ENCODE measurements at places on chromosomes 6 and 20.

DNA sequence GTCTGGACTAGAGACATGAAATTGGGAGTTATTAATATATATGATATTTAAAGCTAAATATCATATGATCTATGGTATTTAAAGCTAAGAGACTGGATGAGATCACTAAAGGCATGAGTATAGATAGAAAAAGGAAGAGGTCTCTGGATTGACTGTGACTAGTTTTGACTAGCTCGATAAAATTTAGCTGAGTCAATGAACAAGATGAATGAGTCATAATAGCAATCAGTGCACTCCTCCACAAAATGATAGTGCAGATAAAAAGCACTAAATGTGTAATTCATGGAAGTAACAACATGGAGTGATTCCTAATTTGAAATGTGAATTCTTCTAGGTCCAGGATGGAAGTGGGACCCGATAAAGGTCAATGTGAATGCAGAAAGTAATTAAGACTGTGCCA lies 127.4 kb downstream of the PFDN4 start:
- no peak for DNase-seq

DNA sequence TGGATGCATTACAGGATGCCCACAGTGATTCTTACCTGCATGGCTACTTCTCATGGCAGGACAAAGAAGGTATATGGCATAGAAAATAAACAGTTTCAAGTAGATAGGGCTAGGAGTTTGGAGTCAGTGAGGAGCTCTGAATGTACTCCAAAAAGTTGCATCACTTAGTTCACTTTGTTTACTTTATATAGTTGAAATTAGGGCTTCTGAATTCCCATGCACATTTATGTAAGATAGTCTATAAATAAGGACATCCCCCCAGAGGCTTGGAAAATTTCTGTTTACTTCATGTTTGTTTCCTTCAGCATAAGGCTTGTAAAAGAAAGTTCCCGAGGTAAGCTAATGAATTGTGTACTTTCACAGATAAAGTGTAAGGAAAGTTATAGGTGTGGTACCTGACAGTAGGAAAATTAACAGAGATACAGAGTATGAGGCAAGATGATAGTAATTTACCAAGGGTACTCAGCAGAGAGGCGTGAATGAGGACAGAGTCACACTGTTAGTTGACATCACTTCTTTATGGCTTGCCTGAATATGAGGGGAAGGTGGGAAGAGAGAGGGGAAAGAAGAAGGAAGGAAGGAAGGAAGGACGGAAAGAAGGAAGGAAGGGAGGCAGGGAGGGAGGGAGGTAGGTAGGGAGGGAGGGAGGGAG lies 51.1 kb downstream of the ADTRP start:
- no peak for DNase-seq

DNA sequence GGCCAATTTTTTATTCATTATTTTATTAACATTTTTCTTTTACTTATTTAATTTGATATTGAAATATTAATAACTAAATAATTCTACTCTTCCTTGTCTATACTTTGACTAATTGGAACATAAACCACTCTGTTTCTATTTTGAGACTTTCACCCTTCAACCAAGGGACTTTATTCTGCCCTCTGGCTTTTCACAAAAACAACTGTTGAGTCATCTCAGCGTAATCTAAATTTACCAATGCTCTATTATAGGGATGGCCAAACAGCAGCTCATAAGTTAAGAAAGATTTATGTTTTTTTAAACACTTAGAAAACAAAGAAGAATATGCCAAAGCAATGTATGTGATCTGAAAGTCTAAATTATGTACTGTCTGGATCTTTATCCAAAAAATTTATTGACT lies 46.7 kb downstream of the DOP1A start:
- no peak for DNase-seq

- no peak for DNase-seq
These were observed 223.0 kb upstream of the SYNCRIP start for GRCh38 chr6:85865420-85866369.
